ENCODE measurements at places on chromosomes 6 and 20.

- DNase-seq = no peak
Observed at GRCh38 chr6:53556986-53557715, 12.2 kb upstream of the GCLC start.

DNA sequence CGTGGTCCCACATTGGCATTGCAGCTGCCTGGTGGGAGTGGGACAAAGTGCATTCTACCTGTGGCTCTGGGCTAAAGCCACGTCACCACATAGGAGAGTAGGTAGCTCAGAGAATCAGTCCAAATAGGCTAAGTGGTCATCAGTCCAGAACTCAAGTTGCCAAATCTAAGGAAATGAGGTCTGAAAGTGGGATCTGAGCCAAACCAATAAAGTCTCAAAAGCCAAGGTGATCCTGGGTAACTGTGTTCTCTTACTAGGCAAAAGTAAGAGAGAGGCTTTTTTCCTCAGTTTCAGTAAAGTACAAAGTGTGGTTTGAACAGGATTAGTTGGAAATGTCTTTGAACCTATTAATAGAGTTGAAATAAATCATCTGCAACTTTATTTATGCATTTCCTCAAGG is 68.6 kb upstream of the CNKSR3 start:
- no peak for DNase-seq

- DNase-seq = no peak
Observed at GRCh38 chr6:2116496-2116895, 128.9 kb downstream of the GMDS start.

GRCh38 chr6:133241086-133241900 is at the start of gene EYA4:
Gene EYA4, plus strand, starts transcription at chr6:133241357. Its CDS starts 33,424 bp downstream, at chr6:133274781.
- DNase-seq = peak; percentile 19

DNA sequence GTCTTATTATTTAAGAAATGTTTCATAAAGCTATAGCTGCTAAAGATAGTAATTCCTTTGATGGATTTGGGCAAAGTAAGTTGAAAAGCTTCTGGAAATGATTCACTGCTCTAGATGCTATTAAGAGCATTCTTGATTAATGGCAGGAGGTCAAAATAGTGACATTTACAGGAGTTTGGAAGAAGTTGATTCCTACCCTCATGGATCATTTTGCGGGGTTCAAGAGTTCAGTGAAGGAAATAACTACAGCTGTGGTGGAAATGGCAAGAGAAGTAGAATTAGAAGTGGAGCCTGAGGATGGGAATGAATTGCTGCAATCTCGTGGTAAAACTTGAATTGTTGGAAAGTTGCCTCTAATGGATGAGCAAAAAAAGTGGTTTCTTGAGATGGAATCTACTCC is 316.1 kb downstream of the UTRN start:
- no peak for DNase-seq

GRCh38 chr20:37420610-37421009 is 74.7 kb downstream of the SRC start:
- DNase-seq = no peak

DNA sequence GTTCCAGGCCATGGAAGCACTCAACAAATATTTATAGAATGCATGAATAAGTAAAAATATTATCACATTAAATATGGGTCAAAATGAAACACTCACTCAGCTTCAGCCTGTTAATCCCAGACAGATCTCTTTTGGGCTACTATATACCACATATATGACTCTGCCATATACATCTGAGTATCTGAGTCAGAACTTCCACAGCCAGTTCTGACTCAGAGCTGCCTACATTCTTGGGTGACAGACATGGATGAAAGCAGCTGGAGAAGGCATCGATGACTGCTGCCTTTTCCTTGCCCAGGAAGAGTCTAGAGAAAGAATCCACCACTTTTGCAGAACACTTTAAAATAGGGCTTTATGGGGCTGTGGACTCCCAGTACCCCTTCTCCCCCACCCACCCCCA is 11.5 kb upstream of the PDYN start:
- no peak for DNase-seq

DNA sequence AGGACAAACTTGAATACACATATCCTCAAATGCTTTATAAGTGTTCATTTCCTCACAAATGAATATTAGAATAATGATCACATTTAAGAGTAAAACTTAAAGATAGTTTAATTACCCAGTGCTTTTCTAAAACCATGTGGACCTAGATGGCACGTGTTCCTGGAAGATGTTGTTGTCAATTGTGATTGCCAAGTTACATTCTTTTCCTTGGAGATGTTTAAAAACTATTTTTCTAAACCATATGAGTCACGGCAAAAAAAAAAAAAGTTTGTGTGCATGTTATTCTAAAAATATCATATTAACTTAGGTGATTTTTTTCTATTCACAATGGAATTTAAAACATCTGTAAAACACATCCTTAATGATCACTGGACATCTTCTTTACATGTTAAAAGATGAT is 51.1 kb downstream of the RCAN2 start:
- no peak for DNase-seq
